Activated naive CD8-positive, alpha-beta T cell treated with anti-CD3 and anti-CD28 coated beads, Interleukin-2, amount 50 U/mL, for 24 hours (primary cell): ENCODE measurements at places on chromosomes 11 and 22.

DNA sequence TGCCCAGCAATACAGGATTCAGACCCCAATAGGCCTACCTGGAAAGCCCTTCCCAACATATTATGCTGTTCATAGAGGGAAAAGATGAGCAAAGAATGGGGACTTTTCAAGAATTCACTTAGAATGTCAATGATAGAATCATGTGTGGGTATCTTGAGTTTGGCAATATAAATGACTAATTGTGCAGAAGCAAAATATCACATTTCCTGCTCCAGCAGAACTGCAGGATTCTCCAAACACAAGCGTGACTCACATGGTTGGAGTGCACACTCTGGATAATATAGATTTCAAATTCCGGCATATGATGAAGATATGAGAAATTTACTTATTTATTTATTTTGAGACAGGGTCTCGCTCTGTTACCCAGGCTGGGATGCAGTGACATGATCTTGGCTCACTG, 12.5 kb upstream of the APOL5 start:
- DNase-seq: no peak

DNA sequence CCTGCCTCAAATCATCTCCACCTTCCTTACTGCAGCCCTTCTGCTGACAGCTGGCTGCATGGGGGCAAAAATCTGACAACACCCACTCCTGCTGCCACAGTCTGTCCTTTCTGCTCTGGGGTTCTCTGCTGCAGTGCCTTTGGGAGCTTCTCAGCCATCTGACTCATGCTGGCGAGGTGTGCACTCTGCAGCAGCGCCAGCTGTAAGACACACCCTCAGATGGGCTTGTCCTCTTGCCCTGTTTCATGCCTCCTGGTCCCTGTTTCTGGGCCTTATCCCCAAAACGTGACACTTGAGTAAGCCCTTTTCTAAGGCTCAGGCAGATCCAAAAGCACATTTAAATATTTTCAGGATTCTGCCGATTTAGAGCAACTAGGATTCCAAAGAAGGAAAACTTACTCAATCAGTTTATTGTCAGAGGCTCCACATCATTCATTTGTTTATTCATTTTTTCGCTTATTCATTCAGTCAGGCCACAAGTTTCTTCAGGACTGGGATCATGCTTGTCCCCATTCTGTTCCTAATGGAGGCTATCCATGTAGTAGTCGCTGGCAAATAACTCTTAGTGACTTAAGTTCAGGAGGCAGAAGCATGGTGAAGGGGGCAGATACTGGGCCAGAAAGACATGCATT, 60.2 kb downstream of the SMIM38 start:
- no peak for DNase-seq

GRCh38 chr11:107590460-107591377, at the start of gene ELMOD1:
ELMOD1 (plus strand) TSS chr11:107591147; CDS start chr11:107618190, 27,043 bp downstream.
- peak; percentile 44 for DNase-seq

DNA sequence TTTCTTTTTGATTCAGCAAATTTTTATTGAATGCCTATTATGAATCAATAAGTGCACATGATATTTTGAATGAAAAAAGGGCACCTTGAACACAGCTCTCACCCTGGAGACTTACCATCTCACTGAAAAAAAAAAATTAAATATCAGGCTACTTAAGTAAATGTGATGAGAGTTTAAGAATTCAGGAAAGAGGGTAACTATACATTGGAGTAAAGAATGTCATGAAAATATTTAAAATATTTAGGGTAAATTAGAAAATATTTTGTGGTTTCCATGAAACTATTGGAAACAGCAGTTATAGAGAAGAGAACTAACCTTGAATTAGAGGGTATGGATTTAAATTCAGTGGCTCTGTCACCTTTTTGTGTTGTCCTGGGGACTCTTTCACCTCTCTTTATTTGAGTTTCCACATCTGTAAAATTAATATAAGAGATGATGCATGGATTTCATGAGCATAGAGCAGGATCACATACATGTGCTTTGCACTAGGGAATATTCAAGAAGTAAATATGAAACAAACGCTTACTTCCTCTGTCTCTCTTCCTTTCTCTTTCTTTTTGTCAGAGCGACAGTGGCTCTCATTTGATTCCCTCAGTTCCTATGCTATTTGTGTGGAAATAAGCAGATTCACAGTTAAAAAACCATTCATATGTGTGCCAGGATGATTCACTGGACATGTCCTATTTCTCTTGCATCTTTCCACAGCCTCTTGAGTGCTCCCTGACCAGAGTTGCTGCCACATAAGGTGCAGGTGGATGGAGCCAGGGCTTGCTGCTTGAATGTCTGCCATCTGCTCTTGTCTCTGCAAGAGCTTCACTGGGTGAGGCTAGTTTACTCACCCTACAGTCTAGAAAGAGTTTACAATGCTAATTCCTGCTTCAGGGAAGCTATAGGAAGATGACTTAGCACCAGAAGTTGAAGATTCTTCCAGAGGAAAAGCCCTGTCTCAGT, 533.1 kb downstream of the ETS1 start:
- DNase-seq: no peak

DNA sequence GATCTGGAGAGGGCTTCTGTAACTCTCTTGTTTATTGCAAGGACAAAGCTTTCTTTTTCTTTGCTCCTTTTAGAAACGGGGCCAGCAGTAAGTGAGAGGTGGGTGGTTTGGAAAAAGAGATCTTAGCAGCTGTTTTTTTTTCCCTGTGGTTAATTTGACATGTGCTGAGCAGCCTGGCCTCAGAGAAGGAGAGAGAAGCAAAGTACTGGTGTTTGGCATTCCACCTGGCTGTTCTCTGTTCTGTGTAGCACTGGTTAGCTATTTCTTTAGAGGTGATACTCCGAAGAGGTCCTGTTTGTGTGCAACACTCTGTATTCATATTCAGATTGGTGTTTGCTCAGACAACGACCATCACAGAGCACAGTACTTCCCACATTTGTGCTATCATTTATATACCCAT, 80.8 kb upstream of the SORL1-AS1 start:
- no peak for DNase-seq

GRCh38 chr11:94790661-94791180, 22.6 kb downstream of the AMOTL1 start:
- no peak for DNase-seq

GRCh38 chr22:21570398-21570797, 2.9 kb downstream of the UBE2L3 start:
- DNase-seq: no peak

GRCh38 chr11:114964676-114965214, 286.4 kb downstream of the NXPE2 start:
- no peak for DNase-seq

- no peak for DNase-seq
These were observed 702 bp downstream of the BIRC2 start for GRCh38 chr11:102347462-102348370.

- no peak for DNase-seq
These were observed 13.4 kb downstream of the SLC25A17 start for GRCh38 chr22:40805699-40806203.

GRCh38 chr11:119805663-119806062, 76.7 kb upstream of the NECTIN1 start:
- DNase-seq: no peak

DNA sequence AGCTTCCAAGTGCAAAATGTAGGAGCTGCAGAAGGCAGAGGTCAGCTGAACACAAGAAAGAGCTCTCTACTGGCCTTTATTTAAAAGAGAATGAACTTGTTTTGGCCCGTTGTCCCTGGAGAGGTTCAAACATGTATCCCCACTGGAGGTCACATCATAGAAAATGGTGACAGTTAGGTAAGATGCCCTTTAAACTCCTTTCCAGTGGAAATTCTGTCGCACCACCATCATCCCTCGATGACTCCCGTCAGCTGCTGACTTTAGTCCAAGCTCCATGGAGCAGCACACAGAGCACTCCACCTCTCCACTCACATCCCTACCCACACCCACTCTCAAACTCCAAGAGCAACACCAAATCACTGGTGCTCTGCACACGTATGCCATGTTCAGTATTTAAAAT, 15.2 kb upstream of the P4HA3 start:
- DNase-seq: no peak

DNA sequence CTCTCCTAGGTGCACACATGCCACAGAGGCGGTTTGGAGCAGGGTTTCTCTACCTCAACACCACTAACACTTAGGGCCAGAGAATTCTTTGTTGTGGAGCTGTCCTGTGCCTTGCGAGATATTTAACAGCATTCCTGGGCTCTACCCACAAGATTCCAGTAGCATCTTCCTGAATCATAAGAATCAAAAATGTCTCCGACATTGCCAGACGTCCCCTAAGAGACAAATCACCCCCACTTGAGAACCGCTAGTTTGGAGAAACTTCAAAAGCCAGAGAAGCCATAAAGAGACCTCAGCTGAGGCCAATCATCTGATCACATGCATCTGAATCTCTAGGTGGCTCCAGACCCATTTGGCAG, 16.1 kb downstream of the MFNG start:
- no peak for DNase-seq

DNA sequence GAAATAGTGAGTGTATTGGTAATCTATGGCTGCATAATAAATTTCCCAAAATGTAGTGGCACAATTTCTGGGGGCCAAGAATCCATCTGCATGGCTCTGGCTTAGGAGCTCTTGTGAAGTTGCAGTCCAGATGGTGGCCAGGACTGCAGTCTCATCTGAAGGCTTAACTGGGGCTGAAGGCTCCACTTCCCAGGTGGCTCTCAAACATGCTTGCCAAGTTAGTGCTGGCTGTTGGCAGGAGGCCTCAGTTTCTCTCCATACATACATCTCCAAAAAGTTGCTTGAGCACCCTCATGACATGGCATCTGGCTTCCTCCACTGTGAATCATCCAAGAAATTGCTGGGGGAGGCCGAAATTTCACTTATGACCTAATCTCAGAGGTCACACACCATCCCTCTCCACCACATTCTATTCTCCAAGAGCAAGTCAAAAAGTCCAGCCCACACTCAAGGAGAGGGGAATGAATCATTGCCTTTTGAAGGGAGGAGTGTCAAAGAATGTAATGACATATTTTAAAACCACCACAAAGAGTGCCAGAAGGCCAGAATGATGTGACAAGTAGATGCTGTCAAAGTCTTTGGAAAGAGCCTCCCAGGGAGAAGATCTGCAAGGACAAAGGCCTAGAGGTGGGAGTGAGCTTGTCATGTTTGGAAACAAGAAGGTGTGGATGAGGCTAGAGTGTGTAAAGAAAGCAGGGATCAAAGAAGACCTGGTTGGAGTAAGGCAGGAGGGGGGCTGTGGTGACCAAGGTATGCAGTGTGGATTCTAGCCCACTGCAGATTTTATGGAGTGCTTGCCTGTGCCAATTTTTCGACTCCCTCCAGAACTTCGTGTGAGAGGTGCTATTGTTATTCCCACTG, 566.2 kb downstream of the MIAT start:
- no peak for DNase-seq

DNA sequence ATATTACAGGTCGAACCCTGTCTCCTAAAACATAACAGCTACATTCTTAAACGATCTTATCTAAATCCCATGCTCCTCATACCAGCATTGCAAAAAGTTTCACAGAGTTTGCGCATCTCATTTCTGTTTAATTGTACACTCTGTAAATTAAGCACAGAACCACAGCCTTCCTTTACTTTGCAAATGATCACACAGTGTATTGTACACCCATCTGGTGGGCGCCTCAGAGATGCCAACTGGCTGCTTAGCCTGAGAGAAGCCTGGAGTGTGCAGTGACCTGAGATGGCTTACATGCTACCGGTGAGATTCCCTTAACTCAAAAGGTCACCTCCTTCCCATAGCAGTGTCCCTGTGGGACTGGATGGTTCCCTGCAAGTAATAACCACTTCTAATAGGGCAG, 1077.3 kb downstream of the OPCML start:
- DNase-seq: no peak

- no peak for DNase-seq
These were observed 83.0 kb downstream of the MYO7A start for GRCh38 chr11:77211040-77211451.

GRCh38 chr11:97332271-97332670, 942.5 kb downstream of the JRKL start:
- DNase-seq: no peak

GRCh38 chr11:91981995-91982394, 242.6 kb upstream of the FAT3 start:
- DNase-seq: no peak

DNA sequence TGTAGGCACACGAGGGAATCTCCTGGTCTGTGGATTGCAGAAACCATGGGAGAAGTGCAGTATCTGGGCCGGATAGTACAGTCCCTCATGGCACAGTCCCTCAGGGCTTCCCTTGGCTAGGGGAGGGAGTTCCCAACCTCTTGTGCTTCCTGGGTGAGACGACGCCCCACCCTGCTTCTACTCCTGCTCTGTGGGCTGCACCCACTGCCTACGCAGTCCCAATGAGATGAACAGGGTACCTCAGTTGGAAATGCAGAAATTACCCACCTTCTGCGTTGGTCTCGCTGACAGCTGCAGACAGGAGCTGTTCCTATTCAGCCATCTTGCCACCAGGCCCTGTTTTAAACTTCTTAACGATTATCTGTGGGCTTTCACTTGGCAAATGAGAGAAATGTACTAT, 157.2 kb upstream of the CARD18 start:
- DNase-seq: no peak

DNA sequence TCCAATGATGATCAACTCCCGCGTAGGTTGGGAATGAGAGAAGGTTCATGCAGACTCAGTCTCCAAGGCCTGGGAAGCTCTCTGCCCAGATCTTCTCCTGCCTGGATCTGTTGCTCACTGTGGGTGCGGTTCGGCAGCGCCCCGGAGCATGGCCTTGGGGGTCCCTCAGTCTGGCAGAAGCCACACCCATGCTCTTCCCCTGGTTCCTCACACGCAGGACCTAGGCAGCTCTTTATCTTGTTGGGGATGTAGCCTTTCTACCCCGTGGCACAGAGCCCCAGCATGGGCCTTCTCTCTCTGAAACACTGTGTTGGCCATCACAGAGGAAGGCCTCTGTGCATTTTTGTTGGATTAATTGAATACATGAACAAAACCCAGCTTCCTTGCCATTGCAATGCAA, 1461.6 kb downstream of the BRD1 start:
- no peak for DNase-seq

DNA sequence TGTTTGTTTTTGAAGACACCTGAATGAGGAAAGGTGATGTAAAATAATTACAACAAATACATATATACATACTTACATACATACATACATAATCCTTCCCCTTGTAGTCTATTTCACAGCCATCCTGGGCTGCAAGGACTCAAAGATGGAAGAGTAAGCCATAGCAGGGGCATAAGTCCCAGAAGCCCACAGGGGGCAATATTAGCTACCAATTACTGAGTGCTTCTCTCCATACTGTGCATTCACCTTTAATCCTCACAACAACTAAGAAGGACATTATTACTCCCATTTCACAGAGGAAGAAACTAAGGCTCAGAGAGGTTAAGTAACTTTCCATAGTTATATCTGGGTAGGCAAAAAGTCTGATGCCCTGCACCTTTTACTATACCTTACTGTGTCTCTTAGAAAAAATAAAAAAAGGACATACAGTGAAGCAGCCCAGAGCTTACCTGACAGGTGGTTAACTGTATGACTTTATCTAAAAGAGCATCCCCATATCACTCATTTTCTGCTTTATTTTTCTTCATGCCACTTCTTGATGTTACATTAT, 2.7 kb downstream of the SERGEF start:
- DNase-seq: no peak
